Mucosa of descending colon (tissue), 3 donors: ENCODE measurements at places on chromosomes 4 and X. TPM values are rescaled to one million over a fixed set of nuclear protein-coding genes. Genes with fewer than 3 reads are reported as not detected.
A peak's percentile ranks its signal among the peaks of the same experiment; 100 is the strongest.

DNA sequence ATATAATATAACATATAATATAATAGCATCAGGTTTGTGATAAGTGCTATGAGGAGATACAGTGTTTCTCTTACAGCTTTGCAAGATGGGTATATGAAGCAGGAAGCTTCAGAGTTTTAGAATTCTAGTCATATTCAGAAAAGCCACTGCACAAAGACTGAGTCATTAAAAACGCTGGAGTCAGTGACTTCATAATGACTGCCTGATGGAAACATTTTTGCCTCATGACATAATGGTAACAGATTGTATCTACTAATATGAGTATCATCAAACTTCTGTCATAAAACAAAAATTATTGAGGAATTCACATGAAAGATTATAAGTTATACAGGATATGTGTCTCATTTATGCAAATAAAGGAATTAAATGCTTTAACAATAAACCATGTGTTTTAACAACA is 46.8 kb downstream of the EPHA5 start:
- DNase-seq, result no peak

Gene POLA1
- total RNA-seq, result 12.5 TPM

- DNase-seq, result no peak
Measured at GRCh38 chrX:72604112-72604511, 31.5 kb upstream of the HDAC8 start.

DNA sequence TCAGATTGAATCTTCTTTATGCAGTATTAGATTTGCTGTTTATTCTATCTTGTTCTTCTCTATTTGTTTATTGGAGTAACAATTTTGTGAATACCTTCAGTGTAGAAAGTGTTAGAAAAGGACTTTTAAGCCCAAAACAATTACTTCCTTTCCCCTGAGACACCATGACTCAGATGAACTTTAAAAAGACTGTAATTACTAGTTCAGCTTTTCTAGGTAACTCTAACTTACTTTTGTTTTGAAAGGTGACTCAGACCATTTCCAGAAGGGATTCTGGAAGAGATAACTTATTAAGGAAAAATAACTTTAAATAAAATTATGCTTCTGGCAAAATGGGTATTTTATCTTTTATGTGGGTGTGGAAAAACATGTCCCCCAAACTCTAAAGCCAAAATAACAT is 561.5 kb upstream of the PCDH10 start:
- DNase-seq, result no peak

Gene ZFP42
- total RNA-seq, result not detected

GRCh38 chrX:123175366-123176122 is 8.5 kb upstream of the GRIA3 start:
- no peak for DNase-seq

Gene DYNLT3
- 20.3 TPM for total RNA-seq

DNA sequence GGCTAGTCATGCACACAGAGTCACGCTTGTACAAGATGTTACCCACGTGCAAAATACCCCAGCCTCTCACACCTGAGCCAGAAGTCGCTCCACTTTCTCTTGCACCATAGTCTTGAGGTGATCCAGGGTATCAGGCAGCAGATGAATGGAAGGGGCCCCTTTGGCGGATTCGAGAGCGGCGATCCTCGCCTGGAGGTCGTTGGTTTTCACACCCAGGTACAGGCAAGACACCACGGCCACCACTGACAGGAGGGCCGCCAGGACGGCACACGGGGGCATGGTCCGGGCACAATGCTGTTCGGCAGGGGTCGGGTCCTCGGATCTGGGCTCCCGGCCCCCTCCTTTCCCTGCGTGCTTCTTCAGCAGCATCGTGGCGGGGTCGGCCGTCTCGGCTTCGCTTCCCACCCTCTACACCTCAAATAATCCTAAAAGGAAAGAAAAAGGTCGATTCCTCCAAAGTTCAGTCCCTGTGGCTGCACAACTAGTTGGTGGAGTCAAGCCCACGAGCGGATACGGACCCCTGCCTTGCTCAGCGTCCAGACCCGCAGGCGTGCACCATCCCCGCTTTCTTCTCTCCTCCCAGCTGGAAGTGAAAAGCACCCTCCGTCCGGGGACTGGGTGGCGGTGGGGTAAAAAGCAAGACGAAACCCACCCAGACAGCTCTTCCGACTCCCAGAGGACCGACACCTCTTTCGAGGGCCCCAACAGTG is 652 bp downstream of the COL25A1 start:
- no peak for DNase-seq

Gene PRR32
- total RNA-seq, result not detected

GRCh38 chr4:25578432-25578831 is 77.2 kb upstream of the SLC34A2 start:
- no peak for DNase-seq

Gene PAGE4
- total RNA-seq, result not detected

DNA sequence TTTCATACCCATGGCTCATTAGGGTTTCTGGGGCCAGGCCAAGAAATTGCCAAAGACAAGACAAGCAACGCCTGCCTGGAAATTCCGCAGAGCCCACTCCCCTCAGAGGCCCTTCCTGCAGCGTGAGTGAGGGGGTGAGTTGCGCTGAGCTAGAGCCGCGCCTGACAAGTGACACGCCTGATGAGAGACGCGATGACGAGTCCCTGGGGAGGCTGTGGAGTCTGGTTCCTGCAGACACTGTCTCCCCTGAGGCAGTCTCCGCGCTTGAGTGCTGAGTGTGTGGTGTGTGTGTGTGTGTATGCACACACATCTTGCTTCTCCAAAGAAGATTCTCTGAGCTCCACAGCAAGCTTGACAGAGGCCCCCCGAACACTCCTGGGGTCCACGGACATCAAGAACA is 269.8 kb downstream of the BCOR start:
- no peak for DNase-seq

- no peak for DNase-seq
Measured at GRCh38 chr4:148205476-148205875, 236.7 kb downstream of the NR3C2 start.

DNA sequence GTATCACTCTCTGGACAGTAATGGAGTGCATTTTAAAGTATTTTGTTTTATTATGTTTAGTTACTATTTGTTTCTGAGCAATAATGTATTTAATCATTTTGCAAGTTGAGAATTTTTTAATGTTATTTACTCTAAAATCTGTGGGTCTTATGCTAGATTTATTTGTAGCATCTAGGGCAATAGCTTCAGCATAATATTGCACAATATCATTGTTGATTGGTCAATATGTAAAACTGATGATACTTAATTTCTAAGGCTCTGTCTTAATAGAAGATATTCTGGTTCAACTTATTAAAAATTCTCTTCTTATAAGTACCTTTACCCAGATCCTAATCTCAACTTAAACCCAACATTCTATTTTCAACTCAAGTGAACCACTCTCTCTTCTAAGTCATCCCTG is 11.5 kb downstream of the SFRP2 start:
- no peak for DNase-seq

DNA sequence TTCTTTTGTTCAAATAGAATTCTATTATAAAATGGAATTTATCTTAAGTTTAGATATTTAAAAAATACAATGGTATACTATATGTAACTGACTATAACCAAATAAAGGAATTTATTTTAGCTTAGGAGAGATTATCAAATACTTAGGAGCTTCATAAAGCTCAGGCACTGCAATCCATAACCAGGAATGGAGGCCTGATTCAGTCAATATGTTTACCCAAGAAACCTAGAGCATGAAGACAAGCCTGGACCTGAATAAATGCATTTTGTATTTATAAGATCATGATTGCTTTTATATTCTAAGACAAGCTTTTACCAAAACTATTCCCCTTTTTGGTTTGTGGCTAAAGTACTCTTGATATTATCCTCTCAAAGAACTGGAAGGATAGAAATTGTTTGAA is 742.6 kb downstream of the FAT4 start:
- DNase-seq, result no peak

- DNase-seq, result no peak
Measured at GRCh38 chr4:2306773-2307410, 45.0 kb upstream of the MXD4 start.

GRCh38 chrX:26334232-26334631 is 118.3 kb downstream of the MAGEB5 start:
- no peak for DNase-seq

DNA sequence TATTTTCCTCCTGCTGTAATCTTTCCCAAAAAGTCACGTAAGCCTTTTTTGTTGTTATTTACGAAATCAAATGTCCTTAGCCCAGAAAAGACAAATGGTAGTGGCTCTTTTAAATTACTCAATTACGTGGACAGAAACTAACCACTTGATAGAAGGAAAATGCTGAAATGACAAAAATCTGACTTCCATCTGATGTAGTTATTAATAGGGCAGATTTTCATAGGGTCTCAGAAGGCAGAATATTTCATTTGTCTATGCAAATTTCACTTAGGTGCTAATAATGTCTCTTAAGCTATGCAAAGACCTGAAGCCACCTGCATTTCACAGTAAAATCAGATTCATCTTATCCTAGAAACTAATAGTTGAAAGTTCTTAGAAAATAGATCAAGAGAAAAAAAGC is 295.7 kb downstream of the TMA16 start:
- no peak for DNase-seq

DNA sequence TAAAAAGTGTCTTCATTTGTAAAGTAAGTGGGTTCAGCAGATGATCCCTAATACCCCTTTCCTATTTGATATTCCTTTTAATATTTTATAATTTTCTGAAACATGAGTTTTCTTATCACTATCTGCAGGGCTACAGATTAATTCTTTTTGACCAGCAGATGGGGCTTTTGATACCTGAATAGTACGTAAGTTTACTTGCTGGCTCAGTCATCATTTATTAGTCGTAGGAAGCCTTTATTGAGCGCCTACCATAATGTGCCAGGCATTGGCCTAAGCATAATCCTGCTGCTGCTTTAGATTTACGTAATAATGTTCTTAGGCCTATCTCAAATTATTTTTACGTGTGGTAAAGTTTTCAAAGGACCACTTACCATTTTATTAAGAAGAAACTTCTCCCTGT is 33.1 kb downstream of the OSTC start:
- DNase-seq, result peak; percentile 9

Gene CXorf49
- not detected for total RNA-seq

DNA sequence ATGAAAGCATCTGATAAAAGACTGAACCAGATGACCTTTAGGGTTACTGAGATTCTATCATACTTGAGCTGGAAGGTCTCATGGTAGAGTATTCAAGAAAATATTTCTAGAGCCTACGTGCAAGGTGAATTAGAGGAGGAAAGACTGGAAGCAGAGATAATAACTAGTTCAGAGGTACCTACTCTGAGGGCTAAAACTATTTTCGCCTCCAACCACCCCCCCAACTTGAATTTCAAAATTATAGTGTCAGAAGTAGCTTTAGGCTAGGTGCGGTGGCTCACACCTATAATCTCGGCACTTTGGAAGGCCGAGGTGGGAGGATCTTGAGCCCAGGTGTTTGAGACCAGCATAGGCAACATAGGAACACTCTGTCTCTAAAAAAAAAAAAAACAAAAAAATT is 30.9 kb downstream of the NLGN3 start:
- no peak for DNase-seq

- DNase-seq, result no peak
Measured at GRCh38 chrX:86421771-86422170, 273.5 kb downstream of the DACH2 start.

Gene PPEF1
- total RNA-seq, result 0.22 TPM

Gene CFI
- 3.3 TPM for total RNA-seq

DNA sequence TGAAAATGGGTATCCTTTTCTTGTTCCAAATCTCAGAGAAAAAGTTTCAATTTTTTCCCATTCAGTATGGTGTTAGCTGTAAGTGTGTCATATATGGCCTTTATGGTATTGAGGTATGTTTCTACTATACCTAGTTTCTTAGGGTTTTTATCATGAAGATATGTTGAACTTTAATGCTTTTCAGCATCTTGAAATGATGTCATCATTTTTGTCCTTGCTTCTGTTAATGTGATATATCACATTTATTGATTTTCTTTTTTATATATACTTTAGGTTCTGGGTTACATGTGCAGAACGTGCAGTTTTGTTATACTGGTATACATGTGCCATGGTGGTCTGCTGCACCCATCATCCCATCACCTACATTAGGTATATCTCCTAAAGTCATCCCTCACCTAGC is 44.9 kb downstream of the FOXR2 start:
- DNase-seq, result no peak

GRCh38 chrX:102138064-102138463 is 4.2 kb downstream of the TCEAL6 start:
- no peak for DNase-seq

DNA sequence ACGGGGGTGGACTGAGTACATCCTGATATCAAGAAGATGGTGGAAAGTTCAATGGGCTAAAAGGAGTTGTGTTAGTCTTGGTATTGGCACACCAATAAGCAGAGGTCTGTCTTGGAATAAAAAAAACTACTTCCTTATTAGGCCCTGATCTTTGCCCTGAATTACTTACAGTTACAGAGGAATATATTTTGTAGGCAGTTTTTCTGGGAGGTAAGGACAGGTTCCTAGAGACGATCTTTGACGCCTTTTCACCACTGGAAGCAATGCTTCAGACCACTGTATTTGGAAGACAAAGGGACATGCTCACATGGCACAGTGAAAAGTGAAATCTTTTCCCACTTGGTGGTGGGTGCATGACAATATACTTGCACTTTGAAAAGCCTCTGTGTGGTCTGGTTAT is 618 bp upstream of the XK start:
- DNase-seq, result no peak

GRCh38 chr4:60962286-60962685 is 237.8 kb upstream of the ADGRL3 start:
- no peak for DNase-seq

DNA sequence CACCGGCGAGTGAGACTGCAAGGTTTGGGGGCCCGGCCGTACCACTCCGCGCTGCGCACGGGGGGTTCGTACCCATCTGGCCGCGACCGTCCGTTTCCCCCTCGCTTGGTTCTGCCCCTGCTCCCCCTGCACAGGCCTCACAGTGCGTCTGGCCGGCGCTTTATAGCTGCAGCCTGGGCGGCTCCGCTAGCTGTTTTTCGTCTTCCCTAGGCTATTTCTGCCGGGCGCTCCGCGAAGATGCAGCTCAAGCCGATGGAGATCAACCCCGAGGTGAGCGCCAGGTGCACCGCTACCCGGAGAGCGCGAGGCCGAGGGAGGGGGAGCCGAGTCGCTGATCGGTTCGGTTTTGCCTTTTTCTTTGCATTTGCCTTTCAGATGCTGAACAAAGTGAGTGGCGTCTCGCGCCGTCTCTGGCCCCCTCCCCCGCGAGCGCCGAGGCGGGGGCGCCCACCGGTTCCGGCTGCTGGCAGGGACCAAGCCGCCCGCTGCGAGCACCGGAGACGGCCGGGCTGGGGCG is at the start of gene UCHL1:
Gene UCHL1 (plus strand): TSS at position 189 of the 517 bp plus-strand sequence. CDS start 49 bp downstream, at position 238.
- DNase-seq, result peak; percentile 31

- no peak for DNase-seq
Measured at GRCh38 chr4:21543514-21543913, 405.1 kb downstream of the KCNIP4 start.

- no peak for DNase-seq
Measured at GRCh38 chr4:106893395-106893881, 142.7 kb downstream of the DKK2 start.

DNA sequence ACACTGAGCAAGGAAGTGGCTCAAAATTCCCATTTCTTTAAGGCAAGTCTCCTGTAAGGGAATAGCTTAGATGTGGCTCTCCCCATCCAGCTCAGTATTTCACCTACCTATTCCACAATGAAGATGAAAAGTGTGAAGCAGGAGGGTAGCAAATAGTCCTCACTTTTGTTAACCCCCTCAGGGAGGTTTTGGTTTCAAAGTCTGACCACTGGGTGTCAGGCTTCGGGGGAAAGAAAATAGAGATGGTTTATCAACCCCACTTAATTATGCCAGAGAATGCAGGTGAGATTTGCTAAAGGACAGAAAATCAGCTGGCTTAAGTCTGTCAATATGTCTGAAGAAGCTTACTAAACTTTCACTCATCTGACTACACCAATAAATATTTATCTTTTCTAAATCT is 69.5 kb downstream of the DHX15 start:
- DNase-seq, result no peak

Gene PLXNB3
- 3.3 TPM for total RNA-seq

Gene L1CAM
- 66.9 TPM for total RNA-seq

Gene RBMXL3
- not detected for total RNA-seq
